ENCODE measurements at places on chromosomes 2 and 18.

- DNase-seq = no peak
Measured at GRCh38 chr2:158045362-158045761, 56.3 kb upstream of the UPP2 start.

GRCh38 chr2:182220335-182220734 is 206.5 kb downstream of the PDE1A start:
- no peak for DNase-seq

DNA sequence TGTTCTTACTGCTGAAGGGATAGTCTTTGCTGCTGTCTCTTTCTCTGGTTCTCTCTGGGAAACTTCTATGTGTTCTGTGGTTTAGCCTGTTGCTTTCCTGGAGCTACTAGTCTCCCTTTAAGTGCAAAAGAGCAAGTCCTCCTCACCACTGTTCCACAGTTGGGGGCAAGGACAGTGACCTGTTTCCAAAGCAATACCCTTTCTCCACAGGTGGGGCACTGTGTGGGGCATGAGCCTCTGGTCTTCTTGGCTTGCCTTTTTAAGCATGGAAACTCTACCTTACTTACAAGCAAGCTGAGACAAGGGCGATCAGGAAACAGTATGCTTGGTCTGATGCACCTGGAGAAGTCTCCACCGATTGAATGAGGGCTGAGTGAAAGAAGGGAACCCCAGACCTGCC is 156.7 kb downstream of the CPS1 start:
- DNase-seq = no peak

DNA sequence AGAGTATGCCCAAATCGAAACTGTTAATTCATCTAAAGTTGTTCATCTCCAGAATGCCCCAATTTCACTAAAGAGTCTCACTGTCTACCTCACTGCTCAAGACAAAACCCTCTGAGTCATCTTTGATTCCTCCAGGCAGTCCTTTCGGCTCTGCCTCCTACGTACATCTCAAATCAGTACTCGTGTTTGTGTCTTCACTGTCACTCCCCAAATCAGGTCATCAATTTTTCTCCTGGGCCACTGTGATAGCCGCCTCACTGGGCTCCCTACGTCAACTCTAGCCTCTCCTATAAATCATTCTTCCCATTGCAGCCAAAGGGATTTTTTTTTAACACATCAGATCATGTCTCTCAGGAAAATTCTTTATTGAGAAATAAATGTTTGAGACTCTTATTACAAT is 42.1 kb upstream of the TTC39C start:
- DNase-seq = no peak

DNA sequence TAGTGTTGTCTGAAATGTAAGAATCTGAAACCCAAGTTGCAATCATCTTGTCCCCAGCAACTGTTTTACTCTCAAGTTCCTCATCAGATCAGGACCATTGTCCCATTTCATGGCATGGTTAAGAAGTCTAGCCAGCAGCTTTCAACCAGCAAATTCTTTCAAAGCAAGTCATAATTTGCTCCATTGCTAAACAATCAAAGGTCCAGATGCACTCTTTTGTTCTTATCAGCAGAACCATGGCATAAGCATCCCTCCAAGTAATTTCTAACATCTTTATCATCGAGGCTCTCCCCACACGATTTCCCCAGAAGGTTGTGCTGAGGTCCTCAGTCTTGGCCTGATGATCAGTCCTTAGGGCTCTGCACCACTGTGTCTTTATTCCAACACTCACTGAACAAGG is 67.5 kb upstream of the APCDD1 start:
- DNase-seq = no peak

- DNase-seq = peak; percentile 76
Measured at GRCh38 chr2:100291152-100291970, 30.9 kb downstream of the LONRF2 start.

DNA sequence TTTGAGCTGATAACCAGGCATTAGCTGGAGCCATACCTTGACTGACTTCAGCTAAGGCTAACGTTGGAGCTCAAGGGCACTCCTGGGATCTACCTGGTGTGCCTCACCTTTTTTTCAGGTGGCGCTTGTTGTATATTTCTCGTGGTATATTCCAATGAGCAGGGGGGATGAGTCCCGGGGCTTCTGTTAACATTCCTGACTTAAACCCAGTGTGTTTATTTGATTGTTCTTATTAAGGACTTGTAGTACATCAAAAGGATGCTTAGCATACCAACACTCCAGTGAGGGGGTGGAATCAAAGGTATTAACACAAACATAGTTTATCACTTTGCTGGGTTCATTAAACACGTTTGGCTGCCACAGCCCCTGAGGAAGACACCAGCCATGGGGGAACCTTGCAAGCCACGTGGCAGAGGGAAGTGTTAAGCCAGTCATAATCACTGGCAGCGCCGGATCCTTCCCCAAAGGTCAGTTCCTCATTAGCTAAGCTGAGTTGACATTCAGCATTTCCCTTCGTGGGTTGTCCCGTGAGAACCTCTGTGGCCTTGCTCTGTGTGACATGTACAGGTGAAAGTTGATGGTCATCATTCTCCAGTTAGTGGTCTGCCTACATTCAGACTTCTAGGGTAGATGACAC is 119.5 kb upstream of the MCFD2 start:
- no peak for DNase-seq

- no peak for DNase-seq
Measured at GRCh38 chr2:239181903-239182581, 218.8 kb downstream of the HDAC4 start.

DNA sequence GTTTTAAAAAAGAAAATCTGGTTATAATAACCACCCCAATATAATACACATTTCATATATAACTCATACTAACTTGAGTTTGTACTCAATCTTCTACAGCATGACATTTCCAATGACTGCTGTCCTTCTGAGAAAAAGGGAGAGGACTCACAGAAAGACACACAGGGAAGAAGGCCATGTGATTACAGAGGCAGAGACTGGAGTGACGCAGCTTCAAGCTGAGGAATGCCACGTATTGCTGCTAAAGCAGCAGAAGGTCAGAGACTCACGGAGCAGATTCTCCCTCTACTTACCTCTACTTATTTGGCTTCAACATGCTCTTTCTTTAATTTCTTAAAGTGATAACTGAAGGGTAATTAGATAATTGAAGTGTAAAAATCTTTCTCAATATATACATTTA is 753.5 kb upstream of the PKDCC start:
- DNase-seq = no peak

- DNase-seq = no peak
Measured at GRCh38 chr2:168573128-168573903, 117.2 kb downstream of the CERS6 start.

DNA sequence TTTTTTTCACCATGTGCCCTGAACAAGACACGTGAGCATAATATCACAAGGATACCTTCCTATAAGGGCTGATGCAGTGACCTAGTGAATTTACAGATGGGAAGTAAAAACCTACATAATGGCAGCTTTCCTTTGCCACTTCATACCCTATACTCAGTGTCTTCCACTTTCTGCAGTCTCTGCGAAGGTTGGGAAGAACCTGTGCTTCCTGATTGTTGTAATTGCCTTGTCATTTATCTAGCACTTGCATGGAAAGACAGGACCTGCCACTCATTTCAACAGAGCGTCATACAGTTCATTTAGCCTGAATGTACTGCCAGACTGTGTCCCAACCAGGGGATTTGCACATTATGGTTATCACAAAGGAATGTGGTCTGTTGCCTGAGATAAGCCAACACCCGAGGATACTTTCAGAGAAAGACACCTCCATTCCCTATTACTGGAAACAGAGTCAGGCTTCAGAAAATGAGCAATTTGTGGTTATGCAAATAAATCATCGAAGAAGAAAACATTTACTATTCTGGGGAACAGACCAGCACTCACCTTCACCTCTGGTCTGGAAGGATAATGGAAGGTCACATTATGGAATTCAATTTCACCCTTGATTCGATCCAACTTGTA is 55.0 kb downstream of the ABCB11 start:
- DNase-seq = no peak

GRCh38 chr18:55489034-55489986 is 98.7 kb downstream of the TCF4 start:
- DNase-seq = no peak

GRCh38 chr18:934518-935133 is 30.0 kb downstream of the ADCYAP1 start:
- no peak for DNase-seq

- DNase-seq = peak; percentile 16
Measured at GRCh38 chr2:19532547-19533196, 174.2 kb upstream of the OSR1 start.

GRCh38 chr18:28176948-28177827 is at the start of gene CDH2:
Gene CDH2 (minus strand): TSS chr18:28177130. CDS start chr18:28177022, 108 bp downstream.
- peak; percentile 87 for DNase-seq

GRCh38 chr2:62477573-62477972 is 28.4 kb downstream of the TMEM17 start:
- no peak for DNase-seq

- no peak for DNase-seq
Measured at GRCh38 chr2:1800716-1801388, 56.5 kb upstream of the PXDN start.

- peak; percentile 39 for DNase-seq
Measured at GRCh38 chr2:79860228-79861058, 347.6 kb downstream of the CTNNA2 start.

- DNase-seq = no peak
Measured at GRCh38 chr2:139744273-139744672, 964.1 kb upstream of the NXPH2 start.

DNA sequence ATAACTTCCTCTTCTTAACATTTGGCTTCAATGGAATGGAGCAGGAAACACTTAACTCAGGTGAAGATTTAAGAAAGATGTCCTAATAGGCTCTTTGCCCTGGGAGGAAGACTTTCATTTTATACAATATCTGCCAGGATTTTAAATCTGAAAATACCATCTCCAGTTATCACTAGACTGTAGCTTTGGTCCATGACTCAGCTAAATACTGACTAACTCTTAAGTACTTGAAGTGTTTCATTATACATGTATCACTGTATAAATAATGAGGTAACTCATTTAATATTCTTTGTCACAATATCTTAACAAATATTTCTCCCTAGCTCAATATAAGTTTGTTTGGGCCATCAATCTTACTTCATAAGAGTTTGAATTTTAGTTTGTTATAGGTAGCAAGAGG is 34.7 kb downstream of the RBKS start:
- peak; percentile 38 for DNase-seq

- DNase-seq = peak; percentile 80
Measured at GRCh38 chr2:127094509-127095366, 12.2 kb downstream of the BIN1 start.

- DNase-seq = no peak
Measured at GRCh38 chr2:39522518-39522877, 85.4 kb upstream of the MAP4K3 start.

DNA sequence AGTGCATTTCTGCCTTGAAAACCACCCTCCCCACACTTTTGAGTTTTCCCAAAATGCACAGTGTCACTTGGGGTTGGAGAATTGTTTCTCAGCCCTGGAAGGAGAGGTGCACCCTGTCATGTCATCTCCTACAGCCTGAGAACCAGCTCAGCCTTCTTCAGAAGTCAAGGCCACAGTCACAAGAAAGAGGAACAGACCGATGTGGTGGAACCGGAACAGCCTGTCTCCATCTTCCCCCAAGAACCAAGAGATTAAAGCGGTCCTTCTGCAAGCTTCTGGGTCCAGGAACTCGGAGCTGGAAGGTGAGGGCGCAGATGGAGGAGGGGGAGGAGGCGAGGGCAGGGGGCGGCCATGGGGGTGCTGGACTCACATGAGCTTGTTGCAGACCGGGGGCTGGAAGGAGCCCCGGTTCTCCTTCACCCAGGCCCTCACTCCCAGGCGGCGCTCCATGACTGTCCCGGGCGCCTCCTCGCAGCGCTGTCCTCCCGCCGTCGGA is 248 bp downstream of the HAAO start:
- DNase-seq = no peak

DNA sequence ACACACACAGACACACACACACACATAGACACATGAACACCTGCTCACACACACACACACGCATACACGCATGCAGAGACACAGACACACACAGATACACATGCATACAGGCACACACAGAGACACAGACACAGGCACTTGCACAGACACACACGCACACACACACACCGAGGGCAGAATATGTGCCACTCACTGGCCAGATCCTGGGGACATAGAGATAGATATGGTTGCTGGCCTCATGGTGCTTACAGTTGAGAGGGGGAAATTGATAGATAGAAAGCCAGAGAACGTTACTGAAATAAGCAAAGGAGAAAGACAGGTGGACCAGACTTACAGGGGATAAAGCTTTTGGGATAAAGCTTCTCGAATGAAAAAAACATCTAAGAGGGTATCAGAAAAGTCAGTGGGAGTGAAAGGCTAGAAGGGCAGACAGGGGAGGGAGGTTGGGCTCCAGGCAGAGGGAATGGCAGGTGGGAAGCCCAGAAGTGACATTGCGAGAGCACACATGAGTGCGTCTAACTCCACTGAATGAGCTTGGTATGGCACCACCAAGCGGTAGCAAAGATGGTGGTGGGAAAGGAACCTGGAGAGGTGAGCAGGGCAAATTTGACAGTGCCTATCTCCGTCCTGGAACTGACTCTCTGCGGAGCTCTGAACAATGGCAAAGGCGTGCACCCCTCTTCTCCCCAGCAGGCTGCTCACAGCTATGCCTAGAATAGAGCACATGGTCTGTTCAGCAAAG is 390.1 kb upstream of the TRIB2 start:
- DNase-seq = no peak

GRCh38 chr18:45658756-45659155 is 43.5 kb downstream of the SLC14A2 start:
- no peak for DNase-seq

- DNase-seq = no peak
Measured at GRCh38 chr2:217263756-217264155, 403.9 kb upstream of the TNP1 start.

DNA sequence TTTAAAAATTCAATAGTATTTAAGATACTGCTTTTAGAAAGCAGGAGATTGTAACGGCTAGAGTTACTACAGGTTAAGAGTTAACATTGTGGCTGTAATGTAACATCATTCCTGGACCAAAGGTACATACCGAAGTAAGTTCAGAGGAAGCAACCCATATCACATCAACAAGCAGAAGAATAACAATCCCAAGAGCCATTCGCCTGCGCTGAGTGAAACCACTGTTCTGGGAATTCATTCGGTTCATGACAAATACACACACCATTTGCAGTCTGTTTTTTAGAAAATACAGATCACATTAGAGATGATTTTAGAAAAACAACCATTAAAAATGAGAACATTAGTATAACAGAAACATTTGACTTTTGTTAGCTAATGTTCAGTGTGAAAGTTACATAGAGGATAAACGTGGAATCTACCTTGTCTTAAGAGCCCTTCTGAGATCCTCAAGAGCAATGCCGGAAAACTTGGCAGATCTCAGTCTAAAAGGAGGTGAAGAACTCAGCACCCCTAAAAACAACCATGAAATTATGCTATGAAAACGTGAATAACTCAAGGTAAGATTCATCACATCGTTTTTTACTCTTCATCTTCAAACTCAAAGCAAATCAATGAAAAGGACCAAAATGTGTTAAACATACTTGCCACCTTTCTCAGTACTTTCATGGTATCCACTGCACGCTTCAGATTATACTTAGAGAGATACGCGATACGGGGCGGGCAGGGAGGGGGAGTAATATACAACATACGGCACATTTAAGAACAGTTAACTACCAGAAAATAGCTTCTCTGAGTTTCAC is 1.2 kb downstream of the SLC35F5 start:
- peak; percentile 11 for DNase-seq

- DNase-seq = no peak
Measured at GRCh38 chr2:136207030-136207623, 89.2 kb upstream of the CXCR4 start.
